OCI-M1 (cell line): ENCODE measurements at places on chromosomes 2 and 18.

GRCh38 chr2:232571026-232571474 is 20.6 kb downstream of the EIF4E2 start:
- DNase-seq: no peak

- no peak for DNase-seq
Measured at GRCh38 chr2:121721926-121722325, 14.7 kb downstream of the NIFK start.

DNA sequence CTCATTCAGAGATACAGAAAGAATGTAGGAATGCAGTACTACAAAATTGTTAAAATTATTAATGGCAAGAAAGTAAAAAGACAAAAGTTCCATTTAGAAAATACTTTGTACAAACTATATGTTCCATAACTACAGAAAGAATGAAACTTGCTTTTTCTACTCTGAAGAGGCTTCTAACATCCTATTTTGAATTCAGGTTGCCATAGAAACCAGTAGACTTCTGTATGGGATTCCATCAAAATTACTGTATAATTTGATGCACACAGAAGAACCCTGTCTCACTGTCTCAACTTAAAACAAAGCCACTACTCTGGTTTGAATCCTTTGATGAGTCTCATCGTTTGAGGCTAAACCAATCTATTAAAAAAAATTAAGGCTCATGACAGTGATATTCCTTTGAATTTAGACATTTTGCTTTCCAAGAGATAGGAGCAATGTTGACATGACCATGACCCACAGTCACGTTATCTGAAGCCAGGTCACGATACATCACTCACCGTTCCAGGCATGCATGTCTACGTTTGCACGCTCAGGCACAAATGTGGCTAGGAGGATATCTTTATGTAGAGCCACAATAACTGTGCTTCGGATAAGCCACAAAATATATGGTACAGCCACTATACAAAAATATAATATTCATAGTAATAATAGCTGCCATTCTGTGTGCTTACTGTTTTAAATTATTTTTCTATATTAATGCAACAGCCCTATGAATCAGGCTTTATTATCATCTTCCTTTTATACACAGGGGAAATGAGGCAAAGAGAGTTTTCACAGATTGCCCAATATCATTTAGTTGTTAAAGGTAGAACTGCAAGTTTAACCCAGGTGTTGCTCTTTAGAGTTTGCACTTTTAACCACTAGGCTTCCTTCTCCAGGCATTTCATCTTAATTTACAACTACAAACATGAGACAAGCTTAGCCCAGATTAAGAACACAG is 82.4 kb downstream of the CACNB4 start:
- no peak for DNase-seq

- no peak for DNase-seq
Measured at GRCh38 chr18:13500227-13500865, 226.0 kb downstream of the FAM210A start.

DNA sequence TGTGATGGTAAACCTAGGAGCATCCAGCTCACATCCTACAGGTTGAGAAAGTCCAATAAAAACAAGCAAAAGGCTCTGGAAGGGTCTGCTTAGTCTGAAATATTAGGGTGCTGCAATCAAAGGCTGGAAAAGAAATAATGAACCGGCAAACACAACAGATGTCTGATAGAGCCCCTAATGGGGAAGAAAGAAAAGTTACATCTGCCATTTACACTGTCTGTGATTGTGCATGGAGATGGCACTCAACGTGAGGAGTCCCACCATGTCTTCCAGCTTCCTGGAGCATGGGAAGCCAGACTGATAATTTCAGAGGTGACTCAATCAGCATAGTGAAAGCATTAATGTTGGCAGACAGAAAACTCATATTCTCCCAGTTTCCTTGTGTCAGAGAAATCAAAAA is 307.8 kb downstream of the EPHA4 start:
- no peak for DNase-seq

DNA sequence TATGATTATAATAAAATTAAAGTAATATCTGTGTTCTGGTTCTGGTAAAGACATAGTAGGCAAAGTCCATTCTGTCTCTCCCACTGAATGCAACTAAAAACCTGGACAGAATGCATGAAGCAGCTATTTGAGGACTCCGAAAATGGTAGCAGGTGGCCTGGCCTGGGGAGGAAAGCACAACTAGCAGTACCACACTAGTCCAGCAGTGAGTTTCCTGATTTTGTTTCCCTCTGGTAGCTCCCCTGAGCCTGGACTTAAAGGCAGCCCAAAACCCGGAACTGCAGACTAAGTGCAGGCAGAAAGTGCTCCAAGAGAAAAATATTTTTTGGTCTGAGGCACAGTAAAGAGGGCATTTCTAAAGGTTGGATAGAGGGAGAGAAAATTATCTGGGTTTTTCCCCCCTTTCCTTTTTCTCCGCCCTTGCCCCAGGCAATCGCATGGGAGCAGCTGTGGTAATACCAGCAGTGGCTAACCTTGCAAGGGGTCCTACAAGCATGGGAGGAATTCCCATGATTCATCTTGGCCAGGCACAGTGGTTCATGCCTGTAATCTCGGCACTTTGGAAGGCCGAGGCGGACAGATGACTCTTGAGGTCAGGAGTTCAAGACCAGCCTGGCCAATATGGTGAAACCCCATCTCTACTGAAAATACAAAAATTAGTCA is 32.3 kb downstream of the ASXL2 start:
- DNase-seq: no peak

- no peak for DNase-seq
Measured at GRCh38 chr2:46306330-46306751, 9.1 kb downstream of the EPAS1 start.

GRCh38 chr2:88398180-88398579 is 54.3 kb downstream of the FOXI3 start:
- no peak for DNase-seq

DNA sequence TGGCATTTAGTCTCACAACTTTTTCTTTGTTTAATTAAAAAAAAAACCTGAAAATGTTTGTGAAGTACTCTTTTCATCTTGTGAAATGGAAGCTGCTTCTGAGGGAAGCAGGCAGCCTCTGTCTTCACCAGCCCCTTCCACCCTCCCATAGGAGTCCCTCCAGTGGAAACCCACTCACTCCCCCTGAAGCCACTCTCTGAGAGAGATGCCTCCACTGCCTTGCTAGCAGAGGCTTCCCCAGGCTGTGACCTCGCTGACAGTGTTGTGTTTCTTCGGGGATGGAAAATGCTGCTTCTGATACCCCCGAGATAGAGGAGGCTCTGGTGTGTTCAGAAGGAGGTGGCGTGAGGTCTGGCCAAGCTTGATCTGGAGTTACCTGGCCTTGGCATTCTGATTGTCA is 59.9 kb downstream of the SH3RF3 start:
- DNase-seq: no peak

DNA sequence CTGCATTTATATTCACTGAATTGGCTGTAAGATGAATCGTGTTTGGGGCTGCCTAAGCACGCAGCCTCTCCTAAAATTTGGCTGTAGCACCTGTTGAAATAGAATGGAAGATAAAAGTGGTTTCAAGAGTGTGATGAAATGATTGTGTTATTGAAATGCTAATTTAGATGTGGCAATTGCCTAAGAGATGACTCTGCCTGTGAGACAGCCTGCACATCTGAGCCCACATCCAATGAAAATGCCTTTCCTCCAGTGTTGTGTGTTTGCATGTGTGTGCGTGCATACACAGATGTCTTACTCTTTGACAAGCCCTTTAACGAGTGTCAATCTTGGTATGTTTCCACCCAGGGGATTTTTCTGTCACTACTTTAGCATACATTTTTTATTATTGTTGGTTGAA is 346.9 kb downstream of the MEIS1 start:
- DNase-seq: no peak

DNA sequence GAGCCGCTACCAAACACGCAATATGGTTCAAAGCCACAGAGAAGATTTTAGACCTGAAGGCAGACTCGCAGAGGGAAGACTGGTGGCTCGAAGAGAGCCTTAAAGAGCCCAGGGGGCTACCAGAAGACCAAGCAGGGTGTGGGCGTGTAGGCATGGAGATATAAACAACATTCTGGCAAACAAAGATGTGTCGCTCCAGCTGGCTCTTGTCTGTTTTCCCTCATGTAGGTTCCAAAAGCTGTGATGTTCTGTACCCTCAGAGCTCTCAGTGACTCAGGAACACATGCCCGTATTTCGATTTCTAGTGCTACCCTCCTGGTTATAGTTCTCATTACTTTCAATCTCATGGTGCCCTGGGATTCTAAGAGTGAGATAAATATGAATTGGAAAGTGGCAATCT is 44.5 kb downstream of the DOCK10 start:
- no peak for DNase-seq

DNA sequence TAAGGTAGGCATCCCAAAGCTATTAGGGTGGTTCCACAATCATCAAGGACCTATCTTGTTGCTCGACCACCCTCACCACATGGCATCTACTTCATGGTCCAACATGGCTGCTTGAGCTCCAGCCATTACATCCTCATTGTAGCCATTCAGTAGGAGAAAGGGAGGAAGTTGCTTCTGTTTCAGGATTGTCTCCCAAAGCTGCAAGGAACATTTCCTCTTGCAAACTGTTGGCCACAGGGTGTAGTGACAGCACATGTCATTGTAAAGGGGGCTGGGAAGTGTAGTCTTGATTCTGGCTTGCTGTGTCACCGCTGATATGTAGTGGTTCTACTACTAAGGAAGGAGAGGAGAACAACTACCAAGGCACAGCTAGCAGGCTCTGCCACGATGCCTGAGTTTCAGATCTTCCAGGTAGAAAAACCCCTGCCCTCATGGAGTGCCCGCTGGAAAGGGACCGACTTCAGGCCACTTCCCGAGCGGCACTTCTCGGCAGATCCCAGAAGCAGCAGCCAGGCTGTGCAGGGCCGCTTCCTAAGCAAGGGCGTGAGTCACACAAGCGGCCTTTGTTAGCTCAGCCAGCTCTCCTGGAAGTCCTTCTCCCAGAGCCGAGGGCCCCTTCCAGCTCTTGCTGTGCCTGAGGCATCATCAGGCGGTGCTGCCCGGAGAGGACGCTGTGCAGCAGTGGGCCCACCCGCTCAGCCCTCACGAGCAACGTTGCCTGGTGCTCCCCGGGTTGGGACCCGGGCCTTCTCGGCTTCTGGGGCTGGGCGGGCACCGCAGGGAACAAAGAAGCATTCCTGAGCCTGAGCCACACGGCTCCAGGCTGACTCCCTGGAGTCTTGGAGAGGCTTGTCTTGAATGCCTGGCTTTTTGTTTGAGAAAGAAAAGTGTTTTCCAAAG is 58.2 kb downstream of the HS6ST1 start:
- DNase-seq: no peak

- DNase-seq: peak; percentile 40
Measured at GRCh38 chr2:74003494-74004211, 18.9 kb downstream of the TET3 start.

- DNase-seq: no peak
Measured at GRCh38 chr2:128523457-128523856, 204.8 kb upstream of the HS6ST1 start.

DNA sequence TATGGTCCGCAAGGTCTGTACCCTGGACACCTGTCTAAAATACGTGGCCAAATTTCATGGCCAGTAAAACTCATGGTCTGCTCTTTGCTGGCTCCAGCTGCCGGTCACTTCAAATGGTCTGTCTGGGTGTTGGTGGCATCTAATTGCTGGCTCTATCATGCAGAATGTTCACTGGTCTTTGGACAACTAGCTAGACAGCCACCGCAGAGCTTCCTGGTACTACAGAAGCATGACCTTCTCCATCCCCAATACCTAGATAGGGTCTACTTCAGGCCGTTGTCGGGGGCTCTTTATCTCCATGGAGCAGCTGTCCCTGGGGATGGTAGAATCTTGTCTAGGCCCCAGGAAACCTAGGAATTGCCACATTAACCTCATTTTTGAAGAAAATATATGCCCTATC is 88.4 kb upstream of the RMDN2 start:
- no peak for DNase-seq

DNA sequence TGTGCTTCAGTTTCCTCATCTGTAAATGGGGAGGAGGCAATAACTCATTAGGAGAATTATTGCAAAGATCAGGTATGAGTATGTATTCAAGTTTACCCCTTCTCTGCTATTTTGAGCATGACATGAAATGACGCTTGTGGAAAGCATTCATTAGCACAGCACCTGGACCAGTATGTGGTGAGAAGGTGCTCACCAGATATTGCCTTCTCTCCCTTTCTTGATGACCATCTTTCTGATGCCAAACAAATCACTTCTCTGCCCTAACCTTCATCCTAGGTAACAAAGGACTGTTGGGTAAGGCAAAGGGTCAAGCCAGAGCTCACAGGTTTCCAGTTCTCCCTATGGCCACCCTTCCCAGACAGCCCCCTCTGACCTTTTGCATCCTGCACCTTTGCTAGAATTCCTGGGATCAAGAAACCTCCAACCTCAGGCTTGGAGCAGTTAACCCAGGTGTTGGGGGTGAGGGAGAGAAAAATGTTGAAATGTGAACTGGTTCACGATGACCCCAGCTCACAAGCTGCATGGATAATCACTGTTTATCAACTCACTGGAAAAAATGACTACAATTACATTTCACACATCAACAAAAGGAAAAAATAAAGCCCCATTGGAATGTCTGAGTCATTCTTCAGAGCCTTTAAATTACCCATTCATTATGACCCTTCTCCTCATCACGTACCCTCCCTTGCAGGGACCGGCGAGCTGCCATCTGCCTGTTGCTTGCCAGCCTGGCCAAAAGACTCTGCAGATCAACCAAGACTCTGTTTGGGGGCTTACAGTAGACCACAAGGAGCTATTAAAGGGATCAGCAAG is 41.6 kb downstream of the LBH start:
- DNase-seq: peak; percentile 9

DNA sequence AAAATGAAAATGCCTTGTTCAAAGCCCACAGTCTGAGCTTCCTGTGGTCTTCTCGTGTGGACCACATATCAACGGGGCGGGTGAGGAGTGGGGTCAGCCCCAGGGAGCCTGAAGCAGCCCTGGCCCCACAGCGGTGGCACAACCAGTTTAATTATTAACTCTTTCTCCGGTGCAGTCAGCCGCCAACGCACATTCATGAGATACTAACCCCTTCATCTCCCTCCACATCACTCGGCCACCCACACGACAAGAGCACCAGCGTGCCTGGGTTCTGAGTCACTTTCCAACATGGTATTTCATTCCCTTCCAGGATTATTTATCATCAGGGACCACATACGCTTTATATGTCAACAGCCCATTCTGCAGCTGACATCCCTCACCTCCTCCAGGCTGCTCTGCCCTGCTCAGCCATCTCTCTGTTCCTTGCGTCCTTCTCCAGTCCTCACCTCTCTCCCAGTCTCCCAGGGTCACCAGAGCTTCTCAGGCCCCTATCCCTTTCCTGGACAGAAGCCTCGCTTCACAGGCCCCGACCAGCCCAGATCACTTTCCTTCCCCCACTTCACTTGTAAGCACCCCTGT is 48.0 kb upstream of the ID2 start:
- no peak for DNase-seq

- DNase-seq: peak; percentile 63
Measured at GRCh38 chr2:232142049-232142448, 180.5 kb downstream of the DIS3L2 start.

DNA sequence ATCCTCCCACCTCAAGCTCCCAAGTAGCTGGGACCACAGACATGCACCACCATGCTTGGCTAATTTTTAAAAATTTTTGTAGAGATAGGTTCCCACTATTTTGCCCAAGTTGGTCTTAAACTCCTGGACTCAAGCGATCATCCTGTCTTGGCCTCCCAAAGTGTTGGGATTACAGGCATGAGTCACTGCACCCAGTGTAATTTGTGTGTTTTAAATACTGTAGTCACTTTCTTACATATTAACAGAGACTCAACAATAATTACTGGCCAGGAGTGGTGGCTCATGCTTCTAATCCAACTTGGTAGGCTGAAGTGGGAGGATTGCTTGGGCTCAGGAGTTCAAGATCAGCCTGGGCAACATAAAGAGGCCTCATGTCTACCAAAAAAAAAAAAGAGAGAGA is 293.0 kb downstream of the RDH14 start:
- no peak for DNase-seq

GRCh38 chr2:65276609-65277008 is 49.0 kb downstream of the ACTR2 start:
- DNase-seq: no peak
